ENCODE measurements at places on chromosomes 3 and 15.
A peak's percentile ranks its signal among the peaks of the same experiment; 100 is the strongest.

- no peak for DNase-seq
These were observed 37.5 kb upstream of the FSIP1 start for GRCh38 chr15:39820050-39820602.

DNA sequence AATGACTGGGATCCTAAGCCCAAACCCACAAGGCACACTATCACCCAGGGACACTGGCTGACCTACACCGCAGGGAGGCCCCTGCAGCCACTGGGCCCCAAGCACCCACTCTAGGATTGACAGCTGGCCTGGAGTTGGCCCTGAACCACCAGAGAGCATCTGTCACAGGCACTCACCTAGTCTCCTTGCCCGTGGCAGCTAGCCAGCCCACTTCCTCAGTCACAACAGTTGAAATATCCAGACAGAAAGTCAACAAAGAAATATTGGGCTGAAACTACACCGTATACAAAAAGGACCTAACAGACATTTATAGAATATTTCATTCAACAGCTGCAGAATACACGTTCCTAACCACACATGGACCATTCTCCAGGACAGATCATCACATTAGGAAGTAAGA lies 5.2 kb upstream of the SPINK8 start:
- DNase-seq, result no peak

- DNase-seq, result no peak
These were observed 112.5 kb downstream of the IGF2BP2 start for GRCh38 chr3:185712337-185712736.

- DNase-seq, result no peak
These were observed 46.7 kb downstream of the CASR start for GRCh38 chr3:122230174-122230573.

DNA sequence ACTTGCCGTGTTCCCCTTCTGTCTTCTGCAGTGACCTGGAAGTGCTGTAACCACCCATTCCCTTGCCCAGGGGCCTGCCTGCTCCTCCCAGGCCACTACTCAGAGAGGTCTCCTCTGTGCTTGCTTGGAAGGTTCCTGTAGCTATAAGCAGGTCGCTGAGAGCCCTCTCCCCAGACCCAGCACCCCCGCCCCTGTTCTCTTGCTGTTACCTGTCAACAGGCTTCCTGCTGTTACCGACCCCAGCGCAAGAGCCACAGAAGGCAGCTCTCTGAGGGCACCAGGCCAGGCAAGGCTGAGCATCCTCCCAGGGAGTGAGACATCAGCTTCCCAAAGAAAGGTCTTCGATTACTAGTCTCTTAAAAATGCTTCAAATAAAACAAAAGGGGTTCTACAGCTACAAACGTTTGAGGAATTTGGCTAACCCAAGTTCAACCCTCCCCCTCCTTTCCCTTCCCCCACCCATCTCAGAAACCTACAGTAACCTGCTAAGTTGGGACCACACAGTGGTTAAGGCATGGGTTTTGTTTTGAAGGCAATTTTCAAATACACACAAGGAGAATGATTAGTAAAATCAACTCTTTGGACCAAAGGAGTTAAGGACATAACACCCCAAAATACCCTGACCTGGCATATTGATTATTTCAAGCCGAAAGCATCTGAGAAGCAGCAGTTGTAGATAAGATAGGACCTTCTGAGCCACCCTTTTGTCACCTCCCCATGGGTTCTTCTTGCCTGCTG lies 74.9 kb upstream of the MFGE8 start:
- DNase-seq, result no peak

DNA sequence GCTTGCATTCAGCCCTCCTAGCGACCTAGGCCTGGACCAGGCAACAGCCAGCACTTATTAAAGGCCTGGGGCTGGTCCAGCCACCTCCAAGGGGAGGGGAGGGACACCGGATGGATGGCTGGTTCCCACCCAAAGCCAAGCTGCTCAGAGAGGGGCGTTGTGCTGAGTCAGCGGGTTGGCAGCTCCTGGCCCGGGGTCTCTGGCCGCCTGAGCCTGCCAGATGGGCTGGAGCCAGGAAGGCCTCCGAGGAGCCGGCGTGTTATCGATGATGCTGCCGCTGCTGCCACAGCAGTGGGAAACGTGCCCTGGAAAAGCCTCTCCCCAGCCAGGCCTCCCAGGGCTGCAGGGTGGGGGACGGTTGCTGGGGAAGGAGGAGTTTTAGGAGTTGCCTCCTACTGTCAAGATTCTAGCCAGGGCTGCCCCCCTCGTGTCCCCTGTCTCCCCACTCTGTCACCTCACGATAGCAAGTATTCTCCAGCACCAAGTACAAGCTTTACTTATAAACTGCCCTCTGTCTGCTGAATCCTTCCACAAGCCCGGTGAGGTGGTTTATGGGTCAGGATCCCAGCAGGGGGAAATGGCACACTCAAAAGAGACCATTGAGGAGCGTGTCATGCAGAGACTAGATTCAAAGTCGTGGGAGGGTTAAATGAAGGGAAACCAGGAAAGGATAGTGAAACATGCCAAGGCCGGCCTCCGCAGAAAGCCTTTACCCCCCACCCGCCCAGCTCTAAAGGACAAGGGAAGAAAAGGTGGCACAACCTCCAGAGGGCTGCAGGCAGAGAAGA lies 43.2 kb upstream of the TSEN2 start:
- DNase-seq, result no peak

DNA sequence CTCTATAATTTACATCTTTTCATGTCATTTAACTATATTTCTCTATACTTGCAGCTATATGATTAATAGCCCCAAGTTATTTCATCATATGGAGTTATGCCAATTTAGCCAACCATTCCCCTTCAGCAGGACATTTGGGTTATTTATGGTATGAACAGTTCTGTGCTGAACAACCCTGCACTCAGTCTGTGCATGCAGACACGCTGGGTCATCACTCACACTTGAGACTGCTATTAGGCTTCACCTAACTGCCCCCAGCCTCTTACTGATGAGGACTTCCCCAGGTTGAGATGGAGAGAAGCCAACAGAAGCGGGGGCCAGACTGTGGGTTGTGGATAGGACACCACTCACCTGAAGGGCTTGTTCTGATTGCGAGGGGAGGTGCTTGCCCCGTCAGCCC lies 7.3 kb downstream of the TADA3 start:
- no peak for DNase-seq

DNA sequence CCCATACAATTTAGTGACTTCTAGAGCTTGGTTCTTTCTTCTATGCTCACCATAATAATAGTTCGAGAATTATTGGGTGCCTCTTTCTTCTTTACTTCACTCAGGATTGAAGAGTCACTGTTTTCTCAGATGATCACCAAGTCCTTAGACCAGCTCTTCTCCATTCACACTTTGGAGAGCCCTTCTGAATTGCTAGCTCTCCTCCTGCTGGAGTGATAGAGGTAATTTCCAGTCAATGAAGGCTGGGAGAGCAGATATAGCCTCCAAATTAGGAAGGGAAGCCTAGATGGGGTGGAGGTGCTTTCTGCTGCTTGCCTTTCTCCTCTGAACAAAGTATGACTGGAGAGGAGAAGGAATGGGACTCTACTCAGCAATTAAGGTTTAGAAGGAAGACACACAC lies 10.7 kb upstream of the BBX start:
- DNase-seq, result no peak

GRCh38 chr3:53269888-53270880 lies 14.4 kb upstream of the TKT start:
- DNase-seq, result peak; percentile 49

- no peak for DNase-seq
These were observed 746.7 kb downstream of the NAALADL2 start for GRCh38 chr3:175605851-175606250.

DNA sequence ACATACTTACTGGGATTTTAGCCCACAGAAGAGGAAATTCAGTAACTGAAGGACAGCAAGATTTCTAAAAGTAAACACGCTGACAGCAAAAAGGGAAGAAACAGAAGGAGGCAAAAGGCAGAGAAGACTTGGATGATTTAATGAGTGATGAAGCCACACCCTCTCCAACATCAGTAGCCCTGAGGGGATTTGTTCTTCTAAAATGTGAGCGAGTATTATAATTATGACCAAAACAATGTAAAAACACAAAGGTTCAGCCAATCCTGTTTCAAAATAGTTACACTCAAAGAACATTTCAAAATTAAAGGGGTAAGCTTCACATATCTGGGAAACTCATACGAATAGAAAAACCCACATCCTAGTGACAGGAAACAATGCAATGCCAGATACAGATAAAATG lies 25.0 kb downstream of the MCCC1 start:
- DNase-seq, result no peak

DNA sequence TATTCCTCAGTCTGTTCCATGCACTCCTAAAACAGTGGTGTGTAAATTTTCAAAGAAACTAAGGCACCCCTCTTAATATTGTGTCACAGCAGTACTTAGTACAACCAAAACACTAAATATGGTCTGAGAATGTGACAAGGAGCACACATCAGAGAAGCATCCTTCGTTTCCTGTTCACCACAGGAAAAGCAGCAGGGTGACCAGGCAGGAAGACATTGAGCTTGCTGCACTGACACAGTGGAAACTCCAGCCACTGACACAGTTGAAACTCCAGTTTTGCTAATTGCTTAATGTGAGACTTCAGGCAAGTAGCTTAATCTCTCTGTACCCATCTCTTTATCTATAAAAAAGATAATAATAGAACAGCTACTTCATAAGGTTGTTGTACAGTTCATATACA lies 353.0 kb upstream of the RORA start:
- no peak for DNase-seq

- DNase-seq, result no peak
These were observed 48.5 kb downstream of the LINGO1 start for GRCh38 chr15:77584201-77584600.

- DNase-seq, result no peak
These were observed 58.4 kb downstream of the DNASE1L3 start for GRCh38 chr3:58152225-58153015.

- no peak for DNase-seq
These were observed 55.9 kb upstream of the PHLDB2 start for GRCh38 chr3:111803123-111803593.

DNA sequence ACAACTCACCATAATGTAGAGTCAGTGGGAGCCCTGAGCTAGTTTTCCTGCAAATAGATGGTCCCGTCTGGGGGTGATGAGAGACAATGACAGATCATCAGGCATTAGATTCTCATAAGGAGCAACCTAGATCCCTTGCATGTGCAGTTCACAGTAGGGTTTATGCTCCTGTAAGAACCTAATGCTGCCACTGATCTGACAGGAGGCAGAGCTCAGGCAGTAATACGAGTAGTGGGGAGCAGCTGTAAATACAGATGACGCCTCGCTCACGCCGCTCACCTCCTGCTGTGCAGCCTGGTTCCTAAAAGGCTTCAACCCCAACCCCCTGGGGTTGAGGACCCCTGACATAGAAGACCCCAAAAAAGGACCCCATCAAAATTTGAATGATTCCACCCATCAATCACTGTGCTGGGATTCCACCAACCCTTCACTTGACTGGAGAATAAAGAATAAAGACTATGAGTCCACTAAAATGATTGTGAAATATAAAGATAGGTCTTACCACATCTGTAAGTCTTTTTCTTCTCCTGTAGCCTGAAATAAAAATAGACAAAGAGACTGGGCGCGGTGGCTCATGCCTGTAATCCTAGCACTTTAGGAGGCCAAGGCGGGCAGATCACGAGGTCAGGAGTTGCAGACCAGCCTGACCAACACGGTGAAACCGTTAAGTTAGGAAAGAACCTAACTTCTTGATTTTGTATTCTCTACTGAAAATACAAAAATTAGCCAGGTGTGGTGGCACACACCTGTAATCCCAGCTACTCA lies 9.9 kb upstream of the UBL7 start:
- DNase-seq, result no peak

GRCh38 chr15:57015897-57016296 lies 97.5 kb downstream of the TCF12 start:
- no peak for DNase-seq

GRCh38 chr15:64461721-64462162 lies 1.4 kb downstream of the ZNF609 start:
- no peak for DNase-seq

GRCh38 chr3:58660998-58661397 lies 5.6 kb downstream of the FAM3D start:
- no peak for DNase-seq

DNA sequence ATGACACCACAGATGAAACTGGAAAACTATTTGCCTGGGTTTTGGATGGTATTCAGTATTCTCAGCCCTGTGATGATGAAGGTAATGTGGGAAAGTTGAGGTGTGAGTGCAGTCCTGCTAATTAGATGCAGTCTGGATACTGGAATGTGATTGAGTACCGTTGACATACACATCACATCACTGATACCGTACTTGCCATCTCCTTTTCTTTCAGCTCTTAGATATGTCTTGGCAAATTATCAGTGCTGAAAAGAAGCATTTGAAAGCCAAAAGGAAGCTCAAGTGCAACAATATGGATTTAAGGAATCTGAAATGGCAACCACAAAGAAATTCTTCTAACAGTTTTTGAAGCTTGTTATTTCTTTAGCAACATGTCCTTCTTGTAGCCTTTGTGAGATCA lies 381.4 kb upstream of the TGFBR2 start:
- no peak for DNase-seq

DNA sequence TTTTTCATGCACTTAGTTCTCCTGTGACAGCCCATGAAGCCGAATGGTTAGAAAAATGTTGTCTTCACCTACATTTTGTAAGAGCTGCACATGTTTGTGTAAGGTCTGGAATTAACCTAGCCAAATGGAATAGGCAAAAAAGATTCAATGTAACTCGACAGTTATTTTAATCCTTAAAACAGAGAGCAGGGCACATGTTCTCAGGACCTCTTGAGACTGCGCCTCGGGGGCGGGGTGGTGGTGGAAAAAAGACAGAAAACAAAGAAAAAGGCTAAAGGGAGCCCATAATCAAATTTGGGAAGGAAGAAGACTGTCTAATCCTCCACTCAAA lies 702 bp upstream of the CSNK1G1 start:
- DNase-seq, result no peak

DNA sequence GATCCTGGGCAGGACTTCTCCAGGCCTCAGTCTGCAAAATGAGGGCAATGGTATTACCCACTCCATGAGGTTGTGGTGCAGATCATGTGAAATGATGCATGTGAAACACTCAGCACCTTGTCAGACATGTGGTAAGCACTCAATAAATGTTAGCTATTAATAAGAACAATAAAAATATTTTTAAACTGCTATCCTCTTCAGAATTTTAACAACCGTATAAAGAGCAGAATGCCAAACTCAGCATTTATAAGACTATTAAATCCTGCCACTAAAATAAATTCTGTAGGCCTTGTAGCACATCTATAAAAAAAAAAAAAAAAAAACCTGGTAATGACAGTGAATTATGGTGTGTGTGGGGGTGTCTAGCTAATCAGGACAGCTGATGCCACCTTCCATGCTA lies 213.9 kb upstream of the UMPS start:
- no peak for DNase-seq

GRCh38 chr3:66499881-66500575 lies 794 bp downstream of the LRIG1 start:
- DNase-seq, result peak; percentile 1

DNA sequence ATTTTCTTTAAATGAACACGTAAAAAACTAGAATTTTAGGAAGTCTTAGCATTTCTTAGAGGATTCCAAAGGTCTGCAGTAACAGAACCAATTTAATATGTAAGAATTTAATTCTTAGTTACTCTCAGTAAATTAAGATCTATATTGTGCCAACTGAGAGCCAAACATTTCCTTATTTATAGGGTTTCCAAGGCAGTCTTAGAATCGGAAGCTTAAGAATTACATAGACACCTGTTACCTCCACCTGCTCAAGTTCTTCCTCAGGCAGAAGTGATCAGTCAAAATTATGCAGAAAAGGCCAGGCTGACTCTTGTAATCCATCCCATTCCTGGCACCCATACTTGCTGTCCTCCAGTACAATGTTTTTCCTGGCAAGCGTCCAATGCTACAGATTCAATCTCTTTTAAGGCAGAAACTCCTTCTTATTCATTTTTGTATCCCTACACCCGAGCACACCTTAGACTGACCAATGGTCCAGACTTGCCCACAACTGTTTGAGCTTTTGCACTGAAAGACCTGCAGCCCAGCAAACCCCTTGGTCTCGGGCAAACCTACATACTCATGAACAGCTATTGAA lies 64.3 kb downstream of the NCEH1 start:
- DNase-seq, result no peak

All from esophagus squamous epithelium (tissue), 5 donors.